ENCODE measurements at places on chromosomes 7 and 10. TPM values are rescaled to one million over a fixed set of nuclear protein-coding genes. Genes with fewer than 3 reads are reported as not detected.

- no peak for DNase-seq
These were observed 69.4 kb upstream of the OGDHL start for GRCh38 chr10:49831352-49832035.

Gene GPR141
- 1.0 TPM for polyA plus RNA-seq

GRCh38 chr10:1156616-1156886, 100.4 kb downstream of the WDR37 start:
- DNase-seq = no peak

Gene LRRC18
- polyA plus RNA-seq = 1.1 TPM

DNA sequence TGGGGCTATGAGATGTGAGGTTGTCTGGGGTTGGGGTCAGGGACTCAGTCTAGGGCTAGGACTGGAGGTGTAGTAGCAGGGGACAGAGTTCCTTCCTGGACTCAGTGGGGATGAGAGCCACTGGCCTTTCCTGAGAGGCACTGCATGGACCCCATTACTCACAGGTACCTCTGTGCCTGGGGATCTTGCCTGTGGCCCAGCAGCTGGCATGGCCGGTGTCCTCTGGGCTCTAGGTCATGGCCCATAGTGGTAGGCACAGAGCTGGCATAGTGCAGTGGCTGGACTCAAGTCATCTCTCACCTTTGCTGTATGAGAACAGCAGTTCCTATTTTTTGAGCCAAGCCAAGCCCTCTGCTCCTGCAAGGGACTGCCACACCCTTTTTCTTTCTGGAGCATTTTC, 51.9 kb downstream of the NEURL1 start:
- no peak for DNase-seq

Gene TRIM74
- polyA plus RNA-seq = 2.6 TPM

DNA sequence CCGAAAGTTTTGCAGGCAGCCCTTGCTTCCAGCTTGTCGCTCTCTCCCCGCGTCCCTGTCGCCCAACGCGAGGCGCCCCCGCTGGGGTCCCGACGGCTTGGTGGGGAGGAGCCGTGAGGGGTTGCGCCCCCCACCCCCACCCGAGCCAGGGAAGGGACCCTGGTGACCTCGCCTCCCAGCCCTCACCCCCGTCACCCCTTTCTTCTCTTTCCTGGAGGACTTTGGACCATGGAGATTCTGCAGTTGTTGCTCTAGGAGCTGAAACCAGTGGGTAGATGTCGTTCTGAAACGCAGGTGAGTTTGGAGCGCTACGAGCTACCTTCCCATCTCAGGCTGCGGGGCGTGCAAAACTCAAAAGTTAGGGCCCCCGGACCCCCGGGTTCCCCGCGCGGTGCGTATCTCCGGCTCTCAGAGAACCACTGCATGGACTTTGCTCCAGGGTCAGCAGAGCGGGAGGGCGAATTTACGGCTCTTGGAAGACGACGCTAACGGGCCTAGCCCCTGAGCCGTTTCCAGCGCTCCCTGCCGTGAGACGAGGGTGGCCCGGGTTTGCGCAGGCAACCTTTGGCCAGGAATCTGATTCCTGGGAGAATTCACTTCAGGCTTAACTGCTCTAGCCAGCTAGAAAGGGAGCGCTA, 684 bp upstream of the ATXN7L1 start:
- no peak for DNase-seq

DNA sequence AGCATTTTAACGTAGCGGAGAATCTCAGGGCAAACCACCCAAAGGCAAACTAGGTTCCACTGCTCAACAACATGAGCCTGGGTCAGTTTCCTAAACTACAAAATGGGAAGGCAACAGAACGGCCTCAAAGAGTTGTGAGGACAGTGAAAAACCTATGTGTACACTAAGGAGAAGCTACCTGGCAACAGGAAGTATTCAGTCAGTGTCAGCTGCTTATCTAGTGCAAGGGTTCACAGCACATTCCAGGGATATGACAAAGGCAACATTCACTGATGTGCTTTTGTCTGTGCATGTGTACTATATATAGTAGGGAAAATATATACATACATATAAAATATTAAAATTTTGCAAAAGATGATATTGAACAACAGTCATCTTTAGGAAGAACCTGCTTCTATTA, 17.2 kb downstream of the NUDCD3 start:
- DNase-seq = no peak

Gene RNF133
- 0.23 TPM for polyA plus RNA-seq

Gene ATP6V0A4
- polyA plus RNA-seq = 0.94 TPM

DNA sequence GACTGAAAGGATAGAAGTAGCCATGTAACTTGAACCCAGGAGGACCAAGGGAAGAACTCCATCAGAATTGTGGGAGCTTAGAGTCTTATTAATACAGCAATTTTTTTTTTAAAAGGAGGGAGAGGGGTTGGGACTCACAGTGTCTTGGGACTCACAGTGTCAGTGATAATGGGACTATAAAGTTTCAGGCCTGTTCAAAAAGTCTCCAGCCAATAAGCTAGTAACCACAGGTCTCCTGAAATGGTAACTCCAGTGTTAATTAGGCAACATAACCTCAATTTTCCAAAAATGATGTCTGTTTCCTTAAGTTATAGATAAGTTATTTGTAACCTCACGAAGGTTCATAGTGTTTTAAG, 2.4 kb upstream of the HNRNPH3 start:
- no peak for DNase-seq

Gene MAGI2
- 7.3 TPM for polyA plus RNA-seq

Gene PPP1R17
- polyA plus RNA-seq = not detected

Gene CUZD1
- polyA plus RNA-seq = 2.5 TPM

- no peak for DNase-seq
These were observed 133.5 kb downstream of the TSPAN12 start for GRCh38 chr7:120724448-120724847.

- DNase-seq = no peak
These were observed 102.7 kb downstream of the ZNF248 start for GRCh38 chr10:37754538-37755323.

GRCh38 chr10:73495226-73495883, 469 bp downstream of the PPP3CB start:
- peak; percentile 76 for DNase-seq

Gene PLCE1
- polyA plus RNA-seq = 26.0 TPM

DNA sequence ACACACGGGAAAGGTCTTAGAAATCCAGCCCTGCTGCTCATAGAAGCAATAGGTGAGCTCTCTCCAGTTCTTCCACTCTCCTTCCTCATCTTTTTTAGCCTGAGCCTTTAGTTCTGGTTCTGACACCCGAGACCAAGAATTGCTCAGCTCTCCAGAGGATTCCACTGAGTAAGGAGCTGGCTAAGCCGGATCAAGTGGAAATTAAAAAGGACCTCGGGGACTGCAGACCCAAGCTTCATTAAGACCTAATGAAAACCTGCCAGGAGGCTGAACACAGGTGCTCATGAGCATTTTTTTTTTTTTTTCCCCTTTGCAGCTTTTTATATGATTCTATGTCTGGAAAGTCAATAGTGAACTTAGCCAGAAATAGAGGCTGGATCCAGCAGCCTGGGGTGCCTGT, 1176.0 kb upstream of the AUTS2 start:
- no peak for DNase-seq

Gene CYP2C19
- polyA plus RNA-seq = not detected

DNA sequence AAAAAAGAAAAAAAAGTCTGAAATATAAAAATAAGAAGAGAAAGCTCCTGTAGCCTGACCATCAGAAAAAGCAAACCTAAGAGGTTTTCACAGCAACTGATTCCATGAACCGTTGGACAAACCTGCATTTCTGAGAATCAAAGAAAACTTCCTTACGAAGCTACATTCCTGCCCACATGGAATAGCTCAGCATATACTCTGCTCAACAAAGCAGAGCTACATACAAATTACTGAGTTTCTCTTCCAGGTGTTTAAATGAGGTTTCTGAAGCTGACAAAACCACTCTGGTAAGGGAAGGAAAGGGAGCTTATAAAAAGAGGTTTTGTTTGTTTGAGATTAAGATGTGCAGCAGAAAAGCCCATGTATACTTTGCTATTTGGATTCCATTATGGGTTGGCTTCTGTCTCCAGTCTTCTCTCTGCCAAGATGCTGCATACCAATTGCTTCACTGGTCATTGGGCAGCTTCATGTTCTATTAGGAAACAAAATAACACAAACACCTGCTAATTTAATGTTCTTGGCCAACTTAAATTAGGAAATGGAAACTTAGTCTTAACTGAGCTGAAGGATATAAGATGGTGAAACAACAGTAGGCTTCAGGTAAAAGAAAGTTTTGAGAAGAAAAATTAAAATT, 314.1 kb downstream of the LRRTM3 start:
- DNase-seq = no peak
